ENCODE measurements at places on chromosomes 3 and 15.

DNA sequence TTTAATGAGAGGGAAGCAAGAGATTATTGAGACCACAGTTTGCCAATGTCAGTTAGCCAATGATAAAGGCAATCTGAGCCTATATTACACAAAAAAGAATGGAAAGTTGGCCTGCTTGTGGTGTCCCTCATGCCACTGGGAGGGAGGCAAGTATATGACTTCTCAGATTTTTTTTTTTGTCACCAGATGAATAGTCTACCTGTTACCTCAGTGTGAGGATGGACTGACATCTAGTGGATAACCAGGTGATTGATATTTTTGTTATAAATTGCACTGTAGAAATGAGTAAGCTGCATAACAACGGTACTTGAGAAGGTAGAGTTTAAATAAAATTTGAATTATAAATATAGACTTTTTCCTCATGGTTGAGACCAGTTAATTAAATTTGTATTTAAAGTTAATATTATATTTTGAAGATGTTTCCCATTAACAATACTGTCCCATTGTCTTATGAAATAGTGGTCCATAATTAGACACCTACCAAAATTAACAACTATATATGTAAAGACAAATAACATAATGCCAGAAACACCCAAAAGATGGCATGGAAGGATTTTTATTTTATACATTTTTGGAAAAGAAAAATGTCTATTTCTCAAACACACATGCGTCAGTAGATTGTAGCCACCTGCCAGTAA, 237.8 kb upstream of the GADL1 start:
- peak; percentile 64 for DNase-seq

- DNase-seq = no peak
These were observed 50.2 kb downstream of the RAD54L2 start for GRCh38 chr3:51588724-51589123.

DNA sequence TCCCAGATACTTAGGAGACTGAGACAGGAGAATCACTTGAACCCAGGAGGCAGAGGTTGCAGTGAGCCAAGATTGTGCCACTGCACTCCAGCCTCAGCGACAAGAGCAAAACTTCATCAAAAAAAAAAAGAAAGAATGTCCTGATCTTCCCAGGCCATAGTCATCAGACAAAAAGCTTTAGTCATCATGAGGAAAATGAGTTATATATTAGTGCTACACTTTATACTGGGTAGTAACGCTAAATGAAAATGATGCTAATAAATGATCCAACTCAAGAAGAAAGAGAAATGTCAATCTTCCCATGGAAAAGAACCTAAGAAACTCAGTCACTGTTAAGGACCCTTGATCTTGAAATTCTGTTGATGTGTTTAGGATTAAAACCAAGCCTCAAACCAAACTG, 26.3 kb upstream of the TRIM59 start:
- no peak for DNase-seq

GRCh38 chr3:14413381-14414071, 11.1 kb downstream of the SLC6A6 start:
- peak; percentile 68 for DNase-seq

DNA sequence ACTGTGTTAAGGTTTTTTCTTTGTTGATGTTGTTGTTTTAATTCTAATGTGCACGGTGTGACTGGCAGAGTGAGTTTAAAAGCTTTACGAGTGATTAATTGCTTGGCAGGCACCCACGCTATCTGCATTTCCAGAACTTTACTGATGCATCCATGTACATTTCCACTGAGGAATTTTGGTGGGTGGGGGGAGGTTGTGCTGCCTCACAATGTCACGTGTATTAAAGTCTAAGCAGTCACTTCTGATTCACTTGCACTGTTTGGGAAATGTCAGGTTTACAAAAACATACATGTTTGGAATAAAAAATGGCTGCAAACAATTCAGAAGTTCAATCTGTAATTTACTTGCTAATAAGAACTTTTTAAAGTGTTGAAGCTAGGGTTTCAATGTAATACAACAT, 38.5 kb upstream of the CTDSPL start:
- DNase-seq = no peak

- no peak for DNase-seq
These were observed 23.6 kb upstream of the KLF13 start for GRCh38 chr15:31302778-31303725.

- DNase-seq = no peak
These were observed 304.9 kb upstream of the ADAMTS9 start for GRCh38 chr3:64992530-64993285.

DNA sequence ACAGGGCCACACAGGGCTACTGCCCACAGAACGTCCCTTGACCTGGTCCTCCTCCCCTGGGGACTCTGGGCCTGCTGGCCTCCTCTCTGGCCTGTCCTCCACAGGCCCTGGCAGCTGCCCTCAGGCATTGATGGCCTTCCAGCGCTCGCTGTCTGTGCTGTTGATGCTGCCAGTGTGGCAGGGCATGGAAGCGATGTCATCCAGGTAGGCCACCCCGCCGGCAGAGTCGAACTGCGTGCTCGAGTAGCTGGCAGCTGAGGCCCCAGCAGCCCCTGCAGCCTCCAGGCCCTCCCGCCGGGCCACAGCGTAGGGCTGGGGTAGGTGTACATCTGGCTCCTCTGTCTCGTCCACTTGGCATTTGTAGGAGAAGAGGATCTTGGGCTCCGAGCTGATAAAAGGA, 17.1 kb downstream of the TPRA1 start:
- DNase-seq = no peak

- DNase-seq = no peak
These were observed 29.8 kb downstream of the PTH1R start for GRCh38 chr3:46907271-46907670.

DNA sequence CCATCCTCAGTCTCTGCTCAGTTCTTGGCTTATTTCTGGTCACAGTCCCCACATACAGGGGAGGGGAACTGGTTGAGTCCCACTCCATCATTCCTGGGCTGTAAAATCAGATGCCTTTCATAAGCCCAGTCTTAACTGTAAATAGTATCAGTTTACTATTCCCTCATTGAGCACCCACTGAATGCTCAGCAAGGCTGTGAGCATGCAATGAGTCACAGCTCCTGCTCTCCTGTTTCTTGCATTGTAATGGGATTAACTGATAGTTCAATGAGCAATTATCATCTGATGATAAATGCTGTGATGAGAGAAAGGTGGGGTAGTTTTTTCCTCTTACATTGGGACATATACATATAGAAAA, 113.6 kb upstream of the TPM1 start:
- DNase-seq = peak; percentile 83
